AG08396 (cell line): ENCODE measurements at places on chromosomes 12 and 14.

DNA sequence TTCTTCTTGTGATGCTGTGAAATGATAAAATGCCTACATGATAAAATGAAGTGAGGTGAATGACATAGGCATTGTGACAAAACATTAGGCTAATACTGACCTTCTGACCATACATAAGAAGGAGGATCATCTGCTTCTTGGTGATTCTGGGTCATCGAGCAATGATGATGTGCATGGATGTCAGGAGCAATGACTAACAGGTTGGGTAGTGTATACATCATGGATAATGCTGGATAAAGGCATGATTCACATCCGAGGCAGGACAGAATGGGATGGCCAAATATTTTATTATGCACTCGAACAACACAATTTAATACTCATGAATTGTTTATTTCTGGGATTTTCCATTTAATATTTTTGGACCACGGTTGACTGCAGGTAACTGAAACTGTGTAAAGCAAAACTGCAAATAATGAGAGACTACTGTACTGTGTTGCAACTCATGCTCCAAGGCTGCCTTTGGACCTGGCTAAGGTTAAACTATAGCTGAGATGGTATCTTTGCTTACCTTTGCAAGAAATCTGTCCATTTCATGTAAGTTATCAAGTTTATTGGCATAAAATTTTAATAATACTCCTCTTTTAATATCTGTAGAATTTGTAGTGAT is 7.6 kb upstream of the SLC25A21 start:
- peak; percentile 38 for DNase-seq

DNA sequence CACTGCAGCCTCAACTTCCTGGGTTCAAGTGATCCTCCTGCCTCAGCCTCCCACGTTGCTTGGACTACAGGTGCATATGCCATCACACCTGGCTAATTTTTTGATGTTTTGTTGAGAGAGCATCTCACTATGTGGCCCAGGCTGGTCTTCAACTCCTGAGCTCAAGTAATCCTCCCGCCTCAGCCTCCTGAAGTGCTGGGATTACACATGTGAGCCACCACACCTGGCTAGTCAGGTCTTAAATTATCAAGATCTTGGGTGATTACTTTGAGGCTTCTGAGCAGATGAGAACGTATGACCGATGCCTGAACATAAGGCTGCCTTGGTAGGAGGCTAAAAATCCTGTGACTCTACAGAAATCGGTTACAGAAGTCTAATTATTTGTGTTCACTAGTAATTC is 53.0 kb upstream of the FRS2 start:
- DNase-seq = no peak

DNA sequence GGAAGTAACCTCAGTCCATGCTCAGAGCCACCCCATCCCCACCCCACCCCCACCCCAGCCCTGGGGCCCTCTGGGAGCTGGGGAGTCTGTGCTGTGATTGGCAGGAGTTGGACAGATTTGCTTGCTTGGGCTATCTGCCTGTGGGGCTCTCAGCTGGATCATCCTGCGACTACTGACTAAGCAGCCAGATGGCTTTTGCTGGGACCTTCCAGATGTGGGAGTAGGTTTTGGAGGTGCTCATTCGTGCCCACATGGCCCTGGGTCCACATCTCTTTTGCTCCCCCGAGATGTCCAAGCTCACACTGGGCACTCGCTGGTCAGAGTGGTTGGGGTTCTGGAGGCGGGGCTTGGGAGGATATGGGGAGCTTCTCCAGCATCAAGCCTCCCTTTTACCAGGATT is 138.9 kb downstream of the TSPAN9 start:
- no peak for DNase-seq

DNA sequence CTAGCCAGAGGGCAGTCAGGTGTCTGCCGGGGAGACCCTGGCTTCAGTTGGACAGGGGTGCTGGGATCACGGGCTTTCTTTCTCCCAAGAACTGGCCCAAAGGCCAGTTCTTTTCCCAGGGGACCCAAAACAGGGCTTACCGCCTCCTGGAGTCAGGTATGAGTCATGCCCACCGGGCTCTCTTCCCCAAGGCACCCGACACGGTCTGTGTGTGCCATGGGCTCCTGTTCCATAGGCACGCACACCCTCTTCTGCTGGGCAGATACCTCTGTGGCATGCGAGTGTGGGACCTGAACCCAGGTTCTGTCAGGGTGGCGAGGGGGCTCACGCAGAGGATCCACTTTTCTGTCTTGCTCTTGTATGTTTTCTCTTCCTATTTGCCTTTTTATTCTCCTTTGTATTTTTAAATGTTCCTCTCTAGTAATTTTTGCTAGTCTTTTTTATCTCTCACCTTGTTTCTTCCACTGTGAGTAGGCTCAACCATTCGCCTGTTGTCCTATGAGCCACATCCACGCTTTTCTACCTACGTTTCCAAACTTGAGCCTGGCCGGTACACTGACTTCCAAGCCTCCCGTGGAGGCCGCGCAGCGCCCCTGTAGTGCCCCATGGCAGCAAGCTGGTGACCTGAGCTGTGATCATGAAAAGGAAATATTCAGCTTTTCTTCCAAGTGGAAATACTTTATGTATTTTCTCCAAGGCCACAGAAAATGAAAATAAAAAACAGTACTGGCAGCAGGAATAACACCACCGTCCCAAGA is 362.2 kb downstream of the CACNA1C start:
- no peak for DNase-seq

DNA sequence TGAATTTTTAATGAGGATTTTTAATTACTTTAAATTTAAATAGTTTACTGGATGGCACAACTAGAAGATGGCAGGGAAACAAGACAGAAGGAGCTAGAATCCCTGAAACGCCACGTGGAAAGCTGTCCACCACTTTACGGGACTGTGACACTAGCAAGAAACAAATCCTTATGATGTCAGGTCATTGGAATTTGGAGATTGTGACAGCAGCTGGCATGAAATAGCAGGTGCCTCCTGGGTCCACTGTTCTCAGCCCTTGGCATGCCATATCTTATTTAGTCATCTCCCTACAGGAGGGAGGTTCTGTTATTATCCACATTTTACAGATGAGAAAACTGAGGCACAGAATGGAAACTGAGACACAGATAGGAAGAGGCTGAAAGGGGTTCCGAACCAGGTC is 113.8 kb downstream of the BCL11B start:
- DNase-seq = no peak

GRCh38 chr12:57464569-57464968 is 5.0 kb downstream of the GLI1 start:
- no peak for DNase-seq

DNA sequence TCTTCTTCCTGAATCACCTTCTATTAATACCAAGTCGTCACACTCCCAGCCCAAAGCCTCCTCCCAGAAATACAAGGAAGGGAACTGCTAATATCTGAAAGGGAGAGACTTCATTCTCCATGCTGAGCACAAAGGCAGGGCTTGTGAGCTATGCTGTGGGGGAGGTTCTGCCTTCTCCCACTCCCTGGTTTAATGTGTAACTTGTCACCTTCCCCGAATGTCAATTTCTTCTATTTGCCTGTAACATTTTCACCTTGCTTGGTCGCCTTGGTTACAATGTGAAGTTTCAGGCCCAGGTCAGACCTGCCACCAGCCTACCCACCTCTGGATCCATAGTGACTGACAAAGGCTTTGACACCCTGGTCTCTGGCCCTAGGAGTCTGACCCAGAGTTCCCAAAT is 82.0 kb upstream of the ESRRB start:
- no peak for DNase-seq

DNA sequence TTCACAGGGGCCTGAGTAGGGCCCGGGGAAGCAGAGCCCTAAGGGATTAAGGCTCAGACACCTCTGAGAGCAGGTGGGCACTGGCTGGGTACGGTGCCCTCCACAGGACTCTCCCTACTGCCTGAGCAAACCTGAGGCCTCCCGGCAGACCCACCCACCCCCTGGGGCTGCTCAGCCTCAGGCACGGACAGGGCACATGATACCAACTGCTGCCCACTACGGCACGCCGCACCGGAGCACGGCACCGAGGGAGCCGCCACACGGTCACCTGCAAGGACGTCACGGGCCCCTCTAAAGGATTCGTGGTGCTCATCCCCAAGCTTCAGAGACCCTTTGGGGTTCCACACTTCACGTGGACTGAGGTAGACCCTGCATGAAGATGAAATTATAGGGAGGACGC is 7.1 kb downstream of the LTBR start:
- peak; percentile 2 for DNase-seq

DNA sequence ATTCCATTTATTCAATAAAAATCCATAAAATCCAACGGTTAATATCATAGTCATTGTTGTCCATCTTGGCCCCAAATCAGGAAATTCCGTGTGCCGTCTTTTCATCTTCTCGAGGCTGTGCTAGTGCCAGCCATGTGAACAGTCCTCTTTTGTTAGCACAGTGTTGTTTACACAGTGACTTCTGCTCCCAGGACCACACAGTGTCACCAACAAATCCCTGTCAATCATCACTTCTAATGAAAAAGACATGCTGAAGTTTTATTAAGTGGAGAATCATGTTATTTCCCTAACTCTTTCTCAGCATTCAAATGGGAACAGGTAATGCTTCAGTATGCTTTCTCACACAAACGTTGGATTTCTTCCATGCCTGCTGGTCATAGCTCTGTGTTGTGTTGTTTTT is 1.9 kb upstream of the SLCO1A2 start:
- DNase-seq = no peak

DNA sequence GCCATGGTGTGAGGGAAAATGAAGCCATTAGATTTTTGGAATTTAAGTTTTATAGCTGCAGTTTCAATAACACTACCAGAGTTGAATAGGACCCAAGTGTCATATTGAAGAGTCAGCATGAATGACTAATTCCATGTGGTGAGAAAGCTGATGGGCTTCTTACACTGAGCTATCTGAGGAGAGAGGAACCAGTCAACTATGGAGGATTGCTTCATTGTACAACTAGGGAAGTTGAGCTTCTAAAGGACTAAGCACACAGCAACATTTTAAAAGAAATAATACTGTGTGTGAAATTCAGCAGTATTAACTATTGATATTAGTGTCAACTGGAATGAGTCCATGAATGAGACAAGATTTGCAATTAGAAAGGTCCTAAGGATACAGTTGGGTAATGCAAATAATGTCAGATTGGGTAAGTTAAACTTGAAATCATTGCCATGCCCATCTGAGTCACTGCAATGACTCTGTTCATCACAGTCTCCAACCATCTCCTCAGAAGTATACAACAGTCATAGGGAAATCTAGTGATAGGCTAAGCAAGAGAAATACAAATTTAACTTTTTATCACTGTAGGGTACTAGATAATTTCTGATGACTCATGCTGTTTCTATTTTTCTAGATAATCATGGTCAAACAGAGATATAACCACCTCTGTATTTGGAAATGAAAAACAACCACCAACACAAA is 394.2 kb downstream of the FSCB start:
- DNase-seq = no peak

DNA sequence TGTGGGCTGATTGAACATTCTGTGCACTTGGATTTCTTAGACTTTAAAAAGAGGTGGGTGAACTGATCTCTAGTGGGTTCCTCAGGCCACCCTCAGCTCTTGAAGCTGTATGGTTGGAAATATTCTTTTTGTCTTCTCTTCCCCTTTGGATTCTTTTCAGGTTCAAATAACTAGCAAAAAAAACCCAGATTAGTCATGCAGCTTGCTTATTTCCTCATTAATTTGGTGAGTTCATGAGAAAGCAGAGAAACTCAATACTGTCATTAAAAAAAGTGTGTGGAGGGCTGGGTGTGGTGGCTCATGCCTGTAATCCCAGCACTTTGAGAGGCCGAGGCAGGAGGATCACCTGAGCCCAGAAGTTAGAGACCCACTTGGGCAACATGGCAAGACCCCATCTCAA is 183.4 kb downstream of the ESR2 start:
- DNase-seq = no peak

DNA sequence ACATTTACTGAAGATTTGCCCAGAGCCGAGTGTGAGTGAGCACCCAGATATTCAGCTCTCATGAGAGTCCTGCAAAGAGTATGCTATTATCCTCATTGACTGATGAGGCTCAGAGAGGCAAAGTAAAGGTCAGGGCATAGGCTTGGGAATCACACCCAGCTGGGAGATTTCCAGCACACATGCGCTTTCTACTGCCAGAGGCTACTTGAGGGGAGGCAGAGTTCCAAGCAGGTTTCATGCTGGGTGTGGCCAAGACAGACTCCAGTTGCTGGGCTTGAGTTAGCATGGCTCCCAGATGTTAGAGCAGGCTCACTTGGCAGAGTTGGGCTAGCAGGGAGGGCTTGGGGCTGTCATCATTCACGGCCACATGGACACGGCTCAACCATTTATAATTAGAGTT is 14.4 kb upstream of the FAM181A start:
- no peak for DNase-seq

DNA sequence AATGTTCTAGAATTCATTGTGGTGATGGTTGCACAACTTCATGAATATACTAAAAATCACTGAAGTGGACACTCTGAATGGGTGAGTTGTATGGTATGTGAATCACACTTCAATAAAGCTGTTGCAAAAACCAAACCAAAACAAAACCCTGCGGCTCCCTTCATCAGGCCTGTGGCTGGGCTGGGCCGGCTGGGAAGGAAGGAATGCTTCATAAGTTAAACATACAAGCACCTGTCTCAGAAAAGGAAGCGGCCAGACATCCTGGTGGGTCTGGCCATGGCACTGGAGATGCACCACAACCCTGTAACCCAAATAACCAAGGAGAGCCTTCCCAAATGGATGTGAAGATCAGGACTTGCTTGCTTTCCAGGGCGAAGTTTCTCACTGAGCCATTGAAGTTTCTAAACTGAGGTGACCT is 34.9 kb downstream of the TTC7B start:
- DNase-seq = no peak

GRCh38 chr14:70282666-70283065 is 76.8 kb downstream of the COX16 start:
- DNase-seq = no peak

GRCh38 chr14:44771496-44771895 is 190.3 kb downstream of the KLHL28 start:
- no peak for DNase-seq

- DNase-seq = peak; percentile 17
These were observed 102.8 kb downstream of the SLC16A7 start for GRCh38 chr12:59698600-59698999.

DNA sequence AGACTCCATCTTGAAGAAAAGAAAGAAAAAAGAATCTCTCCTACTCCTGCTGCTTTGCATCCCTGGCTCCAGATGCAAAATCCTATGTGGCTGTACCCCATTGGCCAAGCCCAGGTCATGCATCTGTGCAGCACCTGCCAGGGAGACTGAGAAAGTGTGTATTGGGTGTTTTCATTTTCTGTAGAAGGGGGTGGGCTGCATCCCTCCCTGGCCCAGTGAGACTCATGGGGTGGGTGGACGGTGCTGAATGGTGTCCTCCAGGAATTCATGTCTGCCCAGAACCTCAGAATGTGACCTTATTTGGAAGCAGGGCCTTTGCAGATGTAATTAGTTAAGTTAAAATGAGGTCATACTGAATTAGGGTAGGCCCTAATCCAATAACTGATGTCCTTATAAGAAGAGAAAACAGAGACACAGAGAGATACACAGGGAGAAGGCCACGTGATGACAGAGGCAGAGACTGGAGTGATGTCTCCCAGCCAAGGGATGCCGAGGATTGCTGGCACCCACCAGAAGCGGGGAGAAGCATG is 23.2 kb downstream of the MOAP1 start:
- no peak for DNase-seq

DNA sequence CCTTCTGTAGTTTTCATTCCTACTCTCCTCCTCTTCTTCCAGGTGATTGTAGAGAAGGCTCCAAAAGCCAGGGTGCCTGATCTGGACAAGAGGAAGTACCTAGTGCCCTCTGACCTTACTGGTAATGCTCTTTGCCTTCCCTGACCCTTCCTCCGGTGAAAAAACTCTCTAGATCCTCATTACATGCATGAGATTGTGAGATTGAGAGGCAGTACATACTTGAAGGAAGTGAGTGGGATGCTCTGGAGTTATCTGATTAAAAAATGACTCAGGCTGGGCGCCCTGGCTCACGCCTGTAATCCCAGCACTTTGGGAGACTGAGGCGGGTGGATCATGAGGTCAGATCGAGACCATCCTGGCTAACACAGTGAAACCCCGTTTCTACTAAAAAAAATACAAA is 5.3 kb downstream of the GABARAPL1 start:
- no peak for DNase-seq
